CD4-positive, alpha-beta T cell treated with Interleukin-15 for 4 hours (primary cell): ENCODE measurements at places on chromosomes 1 and 21.
A peak's percentile ranks its signal among the peaks of the same experiment; 100 is the strongest.

- DNase-seq: no peak
Measured at GRCh38 chr1:233598891-233599541, 14.9 kb upstream of the KCNK1 start.

GRCh38 chr1:31694069-31694963 is 9.5 kb downstream of the COL16A1 start:
- DNase-seq: no peak

DNA sequence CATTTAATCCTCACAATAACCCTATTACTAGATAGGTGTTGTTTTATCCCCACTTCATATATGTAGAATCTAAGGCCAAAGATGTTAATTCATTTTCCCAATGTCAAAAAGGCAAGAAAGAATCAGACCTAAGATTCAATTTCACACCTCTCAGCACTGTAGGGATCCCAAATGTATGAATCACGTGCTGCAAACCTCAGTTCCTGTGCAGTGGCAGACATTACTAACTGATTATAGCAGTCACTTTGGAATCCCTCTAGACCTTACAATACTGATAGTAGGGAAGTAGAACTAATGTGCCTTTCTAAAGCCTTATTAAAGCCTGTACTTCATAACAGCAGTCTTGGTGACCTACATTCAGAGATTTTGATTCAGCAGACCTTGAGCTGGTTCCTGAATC is 2.3 kb downstream of the C1orf87 start:
- no peak for DNase-seq

- DNase-seq: peak; percentile 9
Measured at GRCh38 chr21:35503671-35504070, 454.6 kb upstream of the RUNX1 start.

DNA sequence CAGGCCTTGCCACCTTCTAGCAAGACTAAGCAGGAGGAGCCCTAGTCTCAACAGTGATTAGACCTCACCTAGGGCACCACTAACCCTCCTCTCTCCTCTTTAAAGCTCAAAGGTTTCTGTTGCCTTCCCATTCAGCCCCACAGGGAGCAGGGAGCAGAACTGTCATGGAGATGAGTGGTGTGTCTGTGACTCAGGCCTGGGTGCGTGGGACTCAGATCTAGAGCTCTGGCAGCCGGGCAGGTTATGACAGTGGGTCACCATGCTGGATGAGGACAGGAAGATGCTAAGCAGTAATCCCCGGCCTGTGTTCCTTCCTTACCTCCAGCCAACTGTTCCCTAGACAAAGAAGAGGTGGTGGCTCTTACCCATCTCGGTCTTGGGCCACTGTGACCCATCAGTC is 60.1 kb upstream of the COA6 start:
- no peak for DNase-seq

DNA sequence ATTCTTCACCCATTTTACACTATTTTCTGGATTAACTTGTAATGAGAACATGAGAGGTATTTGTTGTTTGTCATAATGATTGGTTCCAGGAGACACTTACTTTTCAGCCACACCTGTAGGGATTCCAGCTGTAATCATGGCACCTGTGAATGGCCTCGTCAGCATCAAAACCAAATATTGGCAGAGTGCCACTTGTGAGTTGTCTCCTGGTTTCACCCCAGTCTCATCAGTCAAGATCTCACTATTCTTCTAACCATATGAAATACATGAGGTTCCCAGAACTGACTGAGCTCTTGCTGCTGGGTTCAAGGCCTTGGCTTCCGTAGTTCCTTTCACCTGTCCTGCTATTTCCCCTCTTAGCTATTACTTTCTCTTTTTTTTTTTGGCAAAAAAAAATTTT is 246.6 kb upstream of the ADGRL2 start:
- no peak for DNase-seq

GRCh38 chr21:45302082-45303061 is 14.7 kb upstream of the POFUT2 start:
- DNase-seq: peak; percentile 63

GRCh38 chr1:156786640-156787039 is 19.3 kb downstream of the PRCC start:
- no peak for DNase-seq

DNA sequence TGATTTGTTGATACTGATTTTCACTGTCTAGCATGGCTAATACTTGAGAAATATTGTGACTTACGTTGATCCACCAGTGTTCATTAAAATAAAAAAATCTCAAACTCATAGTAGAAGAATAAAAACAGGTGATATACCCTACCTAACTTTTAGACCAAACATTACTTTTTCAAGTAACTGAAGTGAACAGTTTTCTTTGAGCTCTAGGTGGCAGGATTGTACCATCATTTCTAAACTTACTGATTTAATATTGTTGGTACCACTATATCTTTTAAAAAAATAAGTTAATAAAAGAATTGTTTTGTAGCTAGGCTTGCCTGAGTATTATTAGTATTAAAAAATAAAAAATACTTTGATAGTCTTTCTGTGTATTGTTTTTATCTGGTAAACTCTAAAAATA is 21.5 kb downstream of the CDC73 start:
- peak; percentile 13 for DNase-seq
